Stimulated activated naive CD4-positive, alpha-beta T cell treated with Interleukin-2 at 50 U/mL for 16 hours (primary cell): ENCODE measurements at places on chromosomes 2 and 18.

DNA sequence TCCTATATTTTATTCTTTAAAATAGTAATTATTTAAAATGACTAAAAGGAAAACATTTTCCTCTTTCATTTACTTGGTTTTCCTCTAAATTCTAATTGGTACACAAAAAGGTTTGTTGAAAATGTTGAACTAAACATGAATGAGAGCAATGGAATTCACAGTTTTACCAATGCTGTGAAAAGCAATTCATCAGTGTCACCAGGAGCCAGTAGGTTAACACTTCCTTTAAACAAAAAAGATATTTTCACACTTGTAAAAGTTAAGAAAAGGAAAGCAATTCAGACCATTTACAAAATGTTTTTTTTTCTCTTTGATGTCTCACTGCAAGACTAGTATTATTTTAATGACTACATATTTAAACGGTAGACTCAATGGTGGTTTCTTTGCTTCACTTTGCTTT lies 341.6 kb downstream of the RIT2 start:
- DNase-seq, result no peak

DNA sequence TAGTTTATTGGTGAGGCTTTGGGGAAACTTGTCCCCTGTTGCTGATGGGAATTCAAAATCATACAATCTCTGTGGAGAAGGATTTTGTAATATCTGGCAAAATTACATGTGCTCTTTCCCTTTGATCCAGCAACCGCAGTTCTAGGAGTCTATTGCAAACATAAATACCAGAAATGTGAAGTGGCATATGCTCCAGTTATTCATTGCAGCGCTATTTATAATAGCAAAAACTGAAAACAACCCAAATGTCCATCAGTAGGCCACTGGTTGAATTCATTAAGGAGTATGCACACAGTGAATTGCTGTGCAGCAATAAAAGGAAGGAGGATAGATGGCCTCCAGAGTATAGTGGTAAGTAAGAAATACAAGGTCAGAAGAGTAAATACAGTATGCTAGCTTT lies 76.5 kb downstream of the HNRNPLL start:
- DNase-seq, result no peak

DNA sequence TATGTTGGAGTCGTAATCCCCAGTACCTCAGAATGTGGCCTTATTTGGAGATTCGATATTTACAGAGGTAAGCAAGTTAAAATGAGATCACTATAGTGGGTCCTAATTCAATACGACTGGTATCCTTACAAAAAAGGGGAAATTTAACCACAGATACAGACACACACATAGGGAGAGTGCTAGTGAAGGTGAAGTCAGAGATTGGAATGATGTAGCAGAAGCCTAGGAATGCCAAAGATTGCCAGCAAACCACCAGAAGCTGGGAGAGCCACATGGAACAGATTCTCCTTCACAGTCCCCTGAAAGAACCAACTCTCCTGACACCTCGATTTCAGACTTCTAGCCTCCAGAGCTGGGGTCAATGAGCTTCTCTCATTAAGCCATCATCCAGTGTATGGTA lies 17.7 kb upstream of the ACTR3 start:
- DNase-seq, result no peak

DNA sequence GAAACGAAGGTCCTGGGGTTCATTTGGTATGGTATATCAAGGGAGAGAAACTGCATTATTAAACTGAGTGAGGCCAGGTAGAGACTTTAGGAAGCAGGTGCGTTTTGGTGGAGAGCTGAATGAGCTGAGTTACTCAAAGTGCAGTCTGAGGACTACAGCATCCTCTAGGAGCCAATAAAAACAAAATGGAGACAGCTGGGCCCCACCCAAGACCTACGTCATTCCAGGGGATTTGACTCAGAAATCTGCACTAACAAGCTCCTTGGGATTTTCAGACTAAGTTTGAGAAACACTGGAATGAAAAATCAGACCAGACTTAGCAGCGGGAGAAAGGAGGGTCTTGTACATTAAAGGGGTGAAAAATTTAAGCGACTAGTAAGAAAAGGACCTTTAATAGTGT lies 131.5 kb downstream of the UXS1 start:
- DNase-seq, result no peak

GRCh38 chr2:189798312-189799029 lies 14.2 kb downstream of the PMS1 start:
- DNase-seq, result no peak

DNA sequence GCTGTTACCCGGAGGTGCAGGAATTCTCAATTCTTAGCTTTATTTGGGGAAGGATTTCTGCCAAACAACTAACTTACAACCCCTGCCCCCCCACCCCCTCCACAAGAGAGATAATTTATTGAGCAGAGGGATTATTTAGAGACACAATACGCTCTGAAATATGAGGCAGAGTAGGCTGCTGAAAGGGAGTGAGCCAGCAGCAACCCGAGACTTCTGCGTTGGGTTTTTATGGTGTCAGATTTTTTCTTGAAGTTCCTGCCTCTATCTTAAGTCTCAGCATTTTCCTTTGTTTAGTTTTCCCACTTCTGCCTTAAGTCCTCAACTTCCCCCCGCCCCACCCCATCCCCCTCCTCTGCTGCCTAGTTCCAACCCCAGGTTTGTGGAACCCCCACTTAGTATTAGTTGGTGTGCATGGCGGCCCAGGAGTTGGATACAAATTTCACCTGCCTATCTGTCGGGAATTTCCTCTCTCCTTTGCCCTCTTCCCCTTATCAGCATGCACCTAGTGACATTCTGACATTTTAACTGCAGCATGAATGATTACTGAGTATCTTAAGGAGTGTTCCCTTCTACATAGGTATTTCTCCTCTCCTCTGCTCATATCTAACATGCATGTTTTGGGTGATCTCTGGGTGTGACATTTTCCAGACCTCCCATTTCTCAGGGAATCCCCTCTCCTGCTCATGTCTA lies 1635.9 kb upstream of the LRRTM1 start:
- no peak for DNase-seq

DNA sequence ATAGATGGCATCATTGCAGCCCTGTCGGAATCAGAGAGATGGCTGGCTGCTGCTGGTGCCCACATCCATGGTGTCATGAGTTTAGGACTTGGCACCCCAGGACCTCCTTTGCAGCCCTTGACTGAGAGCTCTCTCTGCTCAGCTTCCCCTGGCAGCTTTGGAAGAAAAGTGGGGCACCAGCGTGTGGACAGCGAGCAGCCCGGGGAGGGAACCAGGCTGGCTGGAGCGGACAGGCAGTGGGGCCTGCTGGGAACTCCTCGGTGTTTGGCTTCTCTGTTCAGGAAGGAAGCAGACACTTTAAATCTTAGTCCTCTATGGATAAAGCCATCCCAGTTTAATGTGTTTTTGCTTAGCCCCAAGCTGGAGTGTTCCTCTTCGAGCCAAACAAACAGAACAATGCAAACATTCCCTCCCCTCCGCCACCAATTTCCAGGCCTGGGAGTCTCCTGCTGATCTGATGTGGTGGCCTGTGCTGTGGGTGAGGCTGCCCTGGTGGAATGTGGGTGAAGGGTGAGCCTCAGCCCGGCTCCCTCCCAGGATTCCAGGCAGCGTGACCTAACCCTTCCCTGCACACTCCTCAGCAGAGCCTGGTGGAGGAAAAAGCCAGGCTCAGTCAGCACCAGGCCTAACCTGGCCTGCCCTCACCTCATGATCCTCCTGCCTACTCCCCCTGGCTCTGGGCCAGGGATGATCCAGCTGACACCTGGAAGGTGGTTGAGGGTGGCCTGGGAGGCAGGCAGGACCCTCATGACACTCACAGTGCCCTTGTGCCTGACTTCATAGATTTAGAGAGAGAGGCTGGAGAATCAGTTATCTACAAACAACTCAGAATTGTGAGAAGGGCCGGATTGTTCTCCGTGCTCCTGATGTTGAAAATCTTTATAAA lies 21.6 kb upstream of the ITGB6 start:
- DNase-seq, result no peak

- DNase-seq, result no peak
Measured at GRCh38 chr2:197997083-197997541, 192.7 kb downstream of the PLCL1 start.

DNA sequence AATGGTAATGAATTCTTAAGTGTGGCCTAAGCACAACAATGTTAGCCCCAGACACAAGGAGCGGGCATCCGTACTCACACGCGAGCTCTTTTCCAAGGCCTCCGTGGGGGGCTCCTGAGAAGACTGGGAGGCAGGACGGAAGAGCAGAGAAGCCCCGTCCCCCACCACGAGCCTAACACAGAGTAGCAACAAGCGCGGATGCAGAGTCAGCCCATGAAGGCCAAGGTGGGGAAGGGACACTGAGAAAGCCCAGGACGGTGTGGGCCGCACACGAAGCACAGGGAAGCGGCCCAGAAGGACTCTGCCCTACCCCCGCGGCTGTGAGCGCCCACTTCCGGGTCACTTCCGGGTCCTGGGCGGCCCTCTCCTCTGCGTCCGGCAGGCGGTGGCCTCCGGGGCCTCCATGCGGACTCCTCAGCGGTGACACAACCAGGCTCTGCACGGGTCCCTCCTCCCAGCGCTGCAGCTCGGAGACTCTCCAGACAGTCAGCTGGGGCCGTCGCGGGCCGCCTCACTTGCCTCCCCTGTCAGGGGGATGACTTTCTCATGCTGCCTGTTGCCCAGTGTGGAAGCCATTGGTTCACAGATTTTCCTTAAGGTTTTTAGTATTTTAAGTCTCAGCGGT lies 151.5 kb downstream of the MTCL1 start:
- DNase-seq, result no peak

GRCh38 chr18:1133541-1133940 lies 228.9 kb downstream of the ADCYAP1 start:
- DNase-seq, result no peak

- no peak for DNase-seq
Measured at GRCh38 chr2:48112911-48113680, 206.8 kb upstream of the FBXO11 start.

GRCh38 chr2:66721776-66722175 lies 286.9 kb downstream of the MEIS1 start:
- no peak for DNase-seq

DNA sequence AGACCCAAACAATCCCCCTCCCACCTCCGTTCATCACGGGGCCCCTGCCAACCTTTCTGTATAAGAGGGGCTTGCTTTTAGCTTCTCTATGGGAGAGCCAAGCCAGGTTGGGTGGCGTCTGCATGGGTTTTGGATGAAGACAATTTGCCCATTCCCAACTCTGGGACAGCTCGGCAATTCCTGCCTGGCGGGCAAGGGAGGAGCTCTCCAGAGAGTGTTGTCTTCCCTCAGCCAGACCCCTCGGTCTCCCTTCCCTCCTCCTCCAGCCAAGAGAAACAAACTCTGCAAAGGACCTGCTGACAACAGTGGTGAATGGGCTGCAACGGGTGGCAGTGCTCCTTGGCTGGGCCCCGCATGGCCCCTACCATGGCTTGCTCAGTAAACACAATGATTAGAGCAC lies 267.2 kb upstream of the HDAC4 start:
- DNase-seq, result no peak

DNA sequence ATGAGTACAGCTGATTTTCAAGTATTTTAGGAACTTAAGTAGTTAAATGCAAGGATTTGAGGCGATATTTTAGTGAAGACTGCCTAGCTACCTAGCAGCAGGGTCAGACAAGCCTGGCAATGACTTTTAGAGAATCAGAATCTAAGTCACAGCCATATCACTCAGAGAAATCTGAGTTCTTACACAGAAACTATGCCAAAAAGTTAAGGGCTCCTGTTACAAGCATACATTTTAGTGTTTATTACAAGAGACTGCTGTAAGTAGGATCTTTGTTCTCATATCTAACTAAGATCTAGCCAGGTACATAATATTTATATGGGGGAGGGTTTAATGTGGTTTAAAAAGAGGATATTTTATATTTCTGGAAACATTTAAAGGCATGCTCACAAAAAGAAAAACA lies 37.5 kb downstream of the MAP4K3 start:
- DNase-seq, result no peak

DNA sequence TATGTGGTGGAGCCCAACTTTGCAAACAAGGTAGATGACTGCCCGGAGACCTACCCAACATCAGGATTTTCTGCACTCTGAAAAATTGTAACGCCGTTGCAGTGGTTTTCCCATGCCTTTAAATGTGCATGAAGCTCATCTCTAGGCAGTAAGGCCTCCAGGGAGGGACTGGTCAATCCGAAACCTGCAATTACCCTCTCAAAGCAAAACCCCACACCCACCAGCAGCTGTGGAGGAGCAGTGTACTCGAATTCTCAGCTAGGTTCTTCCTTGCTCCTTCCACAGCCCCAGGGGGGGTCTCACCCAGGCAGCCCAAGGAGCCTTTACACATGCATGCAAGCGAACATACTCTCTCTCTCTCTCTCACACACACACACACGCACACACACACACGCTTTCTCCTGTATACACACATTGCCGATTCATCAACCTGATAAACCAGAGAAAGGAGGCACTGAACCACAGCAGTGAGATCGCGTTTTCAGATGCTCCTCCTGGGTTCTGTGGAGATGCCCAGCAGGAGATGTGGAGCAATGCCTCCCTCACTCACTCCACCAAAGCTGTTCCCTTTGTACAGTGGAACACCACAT lies 109.2 kb downstream of the VIT start:
- no peak for DNase-seq

GRCh38 chr2:28185153-28185552 lies 207.5 kb upstream of the FOSL2 start:
- no peak for DNase-seq

- no peak for DNase-seq
Measured at GRCh38 chr18:28158083-28158581, 18.8 kb downstream of the CDH2 start.

DNA sequence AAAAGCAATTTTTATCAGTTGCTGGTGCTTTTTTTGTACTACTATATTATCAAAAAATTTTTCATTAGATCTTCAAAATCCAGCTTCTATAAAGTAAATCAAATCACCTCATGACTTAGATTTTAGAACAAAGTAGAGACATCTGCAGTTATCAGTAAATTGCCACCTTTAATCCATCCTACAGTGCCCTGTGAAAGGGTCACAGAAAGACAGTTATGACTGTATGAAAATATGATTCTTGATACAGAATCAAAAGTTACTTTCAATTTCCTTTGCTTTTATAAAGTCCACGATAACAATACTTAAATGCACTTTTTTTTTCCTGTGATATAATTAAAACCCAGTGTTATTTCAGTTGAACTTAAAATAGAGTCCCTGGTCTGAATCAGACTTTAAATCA lies 61.4 kb downstream of the PRPF40A start:
- DNase-seq, result no peak

GRCh38 chr2:207166349-207167098 lies 776 bp upstream of the KLF7 start:
- DNase-seq, result peak; percentile 52

- peak; percentile 50 for DNase-seq
Measured at GRCh38 chr2:11692966-11693521, 23.0 kb upstream of the NTSR2 start.

DNA sequence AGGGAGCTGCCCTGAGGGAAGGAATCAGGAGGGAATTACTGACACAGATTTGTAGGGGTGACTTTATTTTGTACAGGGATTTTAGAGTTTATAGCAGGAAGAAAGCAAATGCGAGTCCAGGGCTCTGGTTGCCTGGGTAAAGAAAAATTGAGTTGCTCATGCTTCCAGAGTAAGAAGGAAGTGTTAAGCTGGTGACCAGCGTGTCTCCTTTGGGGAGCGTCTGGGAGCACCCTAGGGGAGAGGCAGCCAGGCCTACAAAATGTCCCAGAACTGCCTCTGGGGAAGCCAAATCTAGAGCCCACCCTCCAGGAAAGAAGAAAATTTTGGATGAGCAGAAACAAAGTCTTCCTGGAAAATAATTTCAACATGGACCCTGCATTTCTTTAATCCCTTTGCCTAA lies 147.0 kb downstream of the VAPA start:
- DNase-seq, result no peak

GRCh38 chr2:231099918-231100317 lies 24.9 kb downstream of the HTR2B start:
- no peak for DNase-seq

GRCh38 chr2:47006374-47007222 lies 91.0 kb upstream of the MCFD2 start:
- no peak for DNase-seq

- no peak for DNase-seq
Measured at GRCh38 chr2:11140492-11140891, 14.8 kb upstream of the SLC66A3 start.
